ENCODE measurements at places on chromosomes 16 and 17.

DNA sequence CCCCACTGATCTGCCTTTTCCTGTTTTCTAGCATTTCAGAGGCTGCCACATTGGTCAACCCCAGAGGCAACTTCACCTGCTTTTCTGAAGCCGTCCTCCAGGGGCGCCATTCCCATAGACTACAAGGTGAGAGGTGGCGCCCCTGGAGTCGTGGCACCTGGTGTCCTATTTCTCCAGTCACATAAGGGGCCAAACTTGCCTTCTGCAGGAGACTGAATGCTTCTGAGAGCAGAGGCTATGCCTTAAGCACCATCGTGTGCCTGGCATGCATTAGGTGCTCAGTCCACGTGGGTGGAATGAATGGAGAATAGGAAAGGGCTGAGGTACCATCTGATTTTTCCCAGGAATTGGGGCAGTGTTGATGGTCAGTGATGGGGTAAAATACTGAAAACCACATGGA, 164.8 kb downstream of the HAPSTR1 start:
- DNase-seq: peak; percentile 10

- DNase-seq: no peak
Observed at GRCh38 chr16:73183611-73184092, 135.7 kb upstream of the ZFHX3 start.

DNA sequence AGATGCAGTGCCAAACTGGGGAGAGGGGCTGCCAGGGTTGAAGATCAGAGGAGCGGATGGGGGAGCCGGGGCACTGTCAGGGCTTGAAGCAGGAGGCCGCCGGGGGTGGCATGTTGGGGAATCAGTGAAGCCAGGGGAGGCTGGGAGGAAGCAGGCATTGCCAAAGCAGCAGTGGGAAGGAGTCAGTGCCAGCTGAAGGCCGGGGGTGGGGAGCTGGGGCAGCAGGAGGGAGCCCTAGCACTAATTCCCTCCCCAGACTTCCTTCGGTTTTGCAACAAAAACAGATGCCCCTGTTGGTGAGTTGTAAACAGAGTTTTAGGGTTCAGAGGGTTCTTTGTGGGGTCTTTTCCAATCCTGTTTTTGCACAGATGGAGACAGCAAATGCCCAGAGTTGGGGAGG, 10.9 kb upstream of the TAC4 start:
- DNase-seq: no peak

DNA sequence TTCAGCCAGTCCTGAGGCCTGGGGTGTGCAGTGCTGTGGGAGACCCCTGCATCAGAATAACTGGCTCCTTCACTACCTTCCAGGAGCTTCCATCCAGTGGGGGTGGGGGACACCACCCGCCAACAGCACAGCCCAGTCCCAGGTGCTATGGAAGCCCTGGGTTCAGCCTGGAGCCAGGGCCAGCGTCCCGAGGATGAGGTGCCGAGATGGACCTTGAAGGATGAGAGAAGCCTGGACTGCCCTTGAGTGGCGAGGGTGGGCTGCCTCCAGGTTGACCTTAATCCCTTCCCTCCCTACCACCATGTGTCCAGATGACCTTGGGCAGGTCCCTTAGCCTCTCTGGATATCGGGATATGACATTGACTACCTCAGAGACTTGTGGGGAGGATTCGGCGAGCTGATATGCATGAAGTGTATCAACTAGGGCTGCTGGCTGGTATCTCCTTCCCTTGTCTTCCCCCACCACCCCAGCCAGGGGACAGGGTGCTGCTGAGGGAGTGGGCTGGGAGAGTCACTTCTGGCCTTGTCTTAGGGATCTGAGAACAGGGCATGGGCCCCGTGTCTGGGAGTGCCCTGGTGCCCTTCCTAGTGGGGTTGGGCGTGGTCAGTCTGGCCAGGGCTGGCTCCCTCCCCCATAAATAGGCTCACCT, 14.2 kb upstream of the LASP1NB start:
- DNase-seq: no peak

- DNase-seq: peak; percentile 64
Observed at GRCh38 chr16:86664522-86665318, 86.4 kb downstream of the FOXL1 start.

DNA sequence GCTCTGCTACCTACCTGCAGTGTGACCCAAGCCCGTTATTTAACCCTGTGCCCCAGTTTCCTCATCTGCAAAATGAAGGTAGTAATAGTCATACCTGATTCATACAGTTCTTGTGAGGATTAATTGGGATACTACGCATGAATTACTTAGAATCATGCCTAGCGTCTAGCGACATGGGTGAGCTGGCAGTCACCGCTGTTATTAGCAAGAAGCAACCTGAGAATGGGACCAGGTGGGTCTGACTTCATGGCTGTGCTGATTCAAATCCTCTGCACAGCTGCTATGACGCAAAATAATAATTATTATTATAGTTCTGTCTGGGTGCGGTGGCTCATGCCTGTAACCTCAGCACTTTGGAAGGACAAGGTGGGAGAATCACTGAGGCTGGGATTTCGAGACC, 7.9 kb downstream of the SOCS1 start:
- no peak for DNase-seq

Data from stimulated activated CD8-positive, alpha-beta memory T cell treated with anti-CD3 and anti-CD28 coated beads, Interleukin-15, amount 100 ng/mL, for 48 hours (primary cell).